ENCODE measurements at places on chromosomes 6 and 20.
A peak's percentile ranks its signal among the peaks of the same experiment; 100 is the strongest.

DNA sequence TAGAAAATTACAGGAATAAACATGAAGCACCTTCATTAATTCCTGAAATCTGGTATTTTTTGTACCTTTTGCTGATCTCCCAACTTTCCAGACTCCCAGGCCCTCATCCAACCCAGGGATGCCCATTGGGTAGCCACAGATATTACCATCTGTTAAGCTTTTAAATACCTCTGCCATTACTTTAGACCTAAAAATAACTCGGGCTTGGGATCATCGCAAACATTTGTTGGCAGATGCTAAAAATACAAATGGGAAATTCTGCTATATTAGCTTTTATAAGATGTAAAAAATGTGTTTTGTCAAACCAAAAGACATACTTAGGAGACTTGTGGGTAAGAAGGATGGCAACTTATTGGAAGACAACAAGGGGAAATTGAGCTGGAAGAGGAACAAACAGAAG lies 376.1 kb downstream of the CENPW start:
- DNase-seq = no peak

- no peak for DNase-seq
Measured at GRCh38 chr6:83908813-83909212, 49.3 kb downstream of the CYB5R4 start.

DNA sequence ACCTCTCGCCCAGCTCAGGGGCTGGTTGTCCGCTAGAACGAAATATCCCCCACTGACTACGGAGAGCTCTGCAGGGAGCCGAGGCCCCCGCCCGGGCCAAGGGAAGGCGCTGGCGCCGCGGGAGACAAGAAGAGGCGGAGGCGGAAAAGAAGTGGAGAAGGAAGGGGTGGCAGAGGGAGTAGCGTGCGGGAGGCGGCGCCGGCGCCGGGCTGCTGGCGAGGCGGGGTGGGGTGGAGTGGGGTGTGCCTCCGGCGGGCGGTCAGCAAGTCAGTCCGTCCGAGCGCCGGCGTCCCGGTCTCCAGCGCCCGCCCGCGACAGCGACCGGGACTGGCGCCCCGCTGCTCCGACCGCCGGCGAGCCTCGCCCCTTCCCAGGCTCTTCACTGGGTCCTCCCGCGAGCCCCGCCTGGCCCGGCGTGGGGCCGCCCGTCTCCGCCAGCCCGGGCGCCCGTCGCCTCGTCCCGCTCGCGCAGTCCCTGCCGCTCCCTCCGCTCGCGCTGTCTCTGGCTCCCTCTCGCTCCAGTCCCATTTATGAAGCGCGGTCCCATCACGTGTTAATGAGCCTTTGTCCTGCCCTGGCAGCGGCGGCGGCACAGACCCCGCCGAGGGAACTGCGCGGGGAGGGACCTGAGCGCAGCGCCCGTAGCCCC lies at the start of gene CNR1:
CNR1 (minus strand) TSS at position 504 of the 649 bp plus-strand sequence. CDS start 21,073 bp downstream, outside the sequence.
- no peak for DNase-seq

DNA sequence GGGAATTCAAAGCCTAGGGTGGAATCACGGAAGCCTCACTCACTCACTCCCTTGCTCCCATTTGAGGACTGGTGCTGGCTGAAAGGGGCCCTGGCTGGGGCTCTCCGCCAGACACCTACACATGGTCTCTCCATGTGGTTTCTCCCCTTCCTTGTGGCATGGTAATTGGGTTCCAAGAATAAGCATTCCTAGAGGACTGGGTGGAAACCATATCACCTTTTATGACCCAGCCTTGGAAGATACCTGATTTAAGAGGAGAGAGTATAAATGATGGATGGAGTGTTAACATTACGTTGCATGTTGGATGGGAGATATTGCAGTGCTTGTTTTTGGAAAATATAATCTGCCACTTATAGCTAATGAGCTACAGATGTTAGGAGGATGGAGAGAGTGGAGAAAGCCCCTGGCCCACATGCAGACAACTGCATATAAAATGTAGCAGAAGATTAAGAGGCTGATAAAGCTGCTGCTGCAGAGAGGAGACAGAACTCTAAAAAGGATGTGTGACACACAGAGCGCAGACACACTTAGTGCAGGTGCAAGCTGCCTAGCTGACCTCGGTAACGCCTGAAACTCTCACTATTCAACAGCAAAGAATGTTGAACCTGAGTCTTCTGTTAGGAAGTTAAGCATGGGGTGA lies 23.3 kb upstream of the CDKN1A start:
- peak; percentile 68 for DNase-seq

GRCh38 chr6:42933205-42933604 lies 3.9 kb downstream of the CNPY3 start:
- no peak for DNase-seq

Measured in SK-N-MC (cell line).